Mesenteric fat pad (tissue), 1 donor: ENCODE measurements at places on chromosomes 2 and 18. TPM values are rescaled to one million over a fixed set of nuclear protein-coding genes. Genes with fewer than 3 reads are reported as not detected.

The CCDC74A gene
- total RNA-seq: 0.96 TPM

DNA sequence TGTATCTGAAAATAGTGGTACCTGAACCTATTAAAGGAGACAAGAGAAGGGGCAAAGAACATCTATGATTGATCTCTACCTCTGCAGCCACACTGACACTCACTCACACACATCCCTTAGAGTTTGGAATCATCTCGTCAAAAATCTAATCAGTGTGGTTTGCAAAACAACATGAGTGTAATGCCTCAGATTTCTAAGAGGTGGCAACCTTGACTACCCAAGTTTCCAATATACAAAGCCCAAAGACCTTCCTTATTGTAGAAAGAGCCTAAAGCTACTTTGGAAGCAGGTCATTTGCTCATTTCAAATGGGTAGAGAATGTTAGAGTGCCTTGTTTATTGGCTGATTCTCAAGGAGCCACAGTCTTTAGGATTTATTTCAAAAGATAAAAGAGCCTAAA lies 444.9 kb downstream of the ARHGAP15 start:
- DNase-seq: no peak

The PAIP2B gene
- total RNA-seq: 1.3 TPM

The ASB18 gene
- not detected for total RNA-seq

The IRS1 gene
- total RNA-seq: 17.0 TPM
